Right cardiac atrium (tissue), 5 donors: ENCODE measurements at places on chromosomes 13 and 19.
A peak's percentile ranks its signal among the peaks of the same experiment; 100 is the strongest.

DNA sequence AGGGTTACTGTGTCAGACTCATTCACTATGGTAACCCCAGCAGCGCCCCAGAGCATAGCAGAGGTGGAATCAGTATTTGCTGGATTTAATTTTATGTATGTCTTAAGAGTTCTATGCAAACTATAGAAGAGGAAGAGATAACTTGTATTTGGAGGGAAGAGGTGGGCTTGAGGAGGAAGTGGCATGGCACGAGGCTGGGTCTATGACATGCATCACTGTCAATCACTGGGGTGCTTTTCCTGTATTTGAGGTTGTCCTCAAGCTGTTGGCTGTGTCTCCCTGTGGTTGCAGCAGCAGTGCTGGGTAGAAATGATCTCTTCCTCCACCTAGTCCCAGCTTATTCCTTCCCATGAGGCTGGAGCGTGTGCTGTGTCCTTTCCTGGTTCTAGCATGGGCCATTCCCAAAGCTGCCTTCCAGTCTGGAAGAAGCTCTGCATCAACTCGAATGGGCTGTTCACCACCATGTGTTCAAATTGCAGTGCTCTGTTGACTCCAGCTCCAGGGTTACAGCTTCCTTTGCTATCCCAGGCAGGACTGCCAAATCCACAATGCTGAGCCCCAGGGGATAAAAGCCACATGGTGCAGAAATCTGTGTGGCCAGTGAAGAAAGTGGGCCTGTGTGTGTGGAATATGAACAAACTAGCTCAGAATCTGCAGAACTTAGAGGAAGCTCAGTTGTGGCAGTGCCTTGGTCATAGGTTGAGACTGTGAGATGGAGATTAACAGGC is 73.1 kb upstream of the MTIF3 start:
- no peak for DNase-seq

GRCh38 chr13:112726016-112726767 is 36.4 kb downstream of the ATP11A start:
- DNase-seq = no peak

DNA sequence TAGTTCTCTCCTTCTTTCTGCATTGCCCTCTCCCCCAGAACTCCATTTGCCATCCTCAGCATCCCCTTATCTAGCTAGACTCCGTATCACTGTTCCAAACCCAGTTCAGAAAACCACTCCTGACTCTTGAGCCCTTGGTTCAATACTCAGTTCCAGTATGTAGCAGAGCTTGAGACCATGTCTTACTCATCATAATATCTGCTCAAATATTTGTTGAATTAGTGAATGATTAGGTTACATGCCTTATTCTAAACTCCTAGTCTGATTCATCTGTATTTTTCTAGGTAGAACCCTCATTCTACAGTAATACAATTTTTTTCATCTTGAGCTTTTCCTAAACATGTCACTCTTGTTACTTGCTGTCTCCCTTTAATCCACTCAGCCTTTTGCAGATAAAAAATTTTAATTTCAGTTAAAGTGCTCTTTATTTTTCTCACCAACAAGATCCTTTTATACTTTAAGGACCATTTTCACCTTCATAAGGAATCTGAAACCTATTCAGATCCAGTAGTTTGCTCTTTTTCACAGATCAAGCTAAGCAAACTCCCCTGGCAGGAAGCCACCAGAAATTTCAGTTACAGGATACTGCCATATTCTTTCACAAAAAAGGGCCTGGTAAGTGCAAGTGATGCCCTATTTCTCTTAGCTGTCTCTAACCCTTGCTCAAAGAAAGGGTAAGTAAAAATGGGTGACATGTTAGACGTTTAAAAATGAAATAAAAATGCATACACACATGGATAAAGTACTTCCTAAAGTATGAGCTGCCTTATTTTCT is 23.1 kb upstream of the INTS6 start:
- no peak for DNase-seq

- no peak for DNase-seq
Observed at GRCh38 chr19:11554160-11554559, 4.9 kb downstream of the ELOF1 start.

DNA sequence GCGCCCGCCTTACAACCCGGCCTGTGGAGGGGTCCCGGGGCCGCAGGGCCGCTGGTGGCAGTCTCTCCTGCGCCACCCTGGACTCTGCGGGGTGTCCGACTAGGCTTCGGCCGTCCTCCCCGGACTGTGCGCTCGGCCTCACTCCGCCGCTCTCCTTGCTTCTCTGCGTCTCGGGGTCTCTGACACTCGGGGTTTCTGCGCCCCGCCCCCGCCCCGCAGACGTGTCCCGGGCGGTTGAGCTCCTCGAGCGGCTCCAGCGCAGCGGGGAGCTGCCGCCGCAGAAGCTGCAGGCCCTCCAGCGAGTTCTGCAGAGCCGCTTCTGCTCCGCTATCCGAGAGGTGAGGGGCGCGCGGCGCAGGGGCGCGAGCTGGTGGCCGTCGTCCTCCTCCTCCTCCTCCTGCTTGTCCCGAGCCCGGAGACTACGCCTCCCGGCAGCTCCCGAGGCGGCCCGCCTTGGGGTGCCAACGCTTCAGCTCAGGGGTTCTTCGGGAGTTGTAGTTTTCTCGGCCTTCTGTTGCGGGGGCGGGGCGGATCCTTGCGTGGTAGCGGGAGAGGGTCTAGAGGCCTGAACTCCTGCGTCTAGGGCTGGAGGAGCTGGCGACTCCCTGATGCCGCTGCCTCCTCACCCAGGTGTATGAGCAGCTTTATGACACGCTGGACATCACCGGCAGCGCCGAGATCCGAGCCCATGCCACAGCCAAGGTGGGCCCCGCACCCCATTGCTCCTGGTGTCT is 627 bp downstream of the LIN7B start:
- peak; percentile 92 for DNase-seq

DNA sequence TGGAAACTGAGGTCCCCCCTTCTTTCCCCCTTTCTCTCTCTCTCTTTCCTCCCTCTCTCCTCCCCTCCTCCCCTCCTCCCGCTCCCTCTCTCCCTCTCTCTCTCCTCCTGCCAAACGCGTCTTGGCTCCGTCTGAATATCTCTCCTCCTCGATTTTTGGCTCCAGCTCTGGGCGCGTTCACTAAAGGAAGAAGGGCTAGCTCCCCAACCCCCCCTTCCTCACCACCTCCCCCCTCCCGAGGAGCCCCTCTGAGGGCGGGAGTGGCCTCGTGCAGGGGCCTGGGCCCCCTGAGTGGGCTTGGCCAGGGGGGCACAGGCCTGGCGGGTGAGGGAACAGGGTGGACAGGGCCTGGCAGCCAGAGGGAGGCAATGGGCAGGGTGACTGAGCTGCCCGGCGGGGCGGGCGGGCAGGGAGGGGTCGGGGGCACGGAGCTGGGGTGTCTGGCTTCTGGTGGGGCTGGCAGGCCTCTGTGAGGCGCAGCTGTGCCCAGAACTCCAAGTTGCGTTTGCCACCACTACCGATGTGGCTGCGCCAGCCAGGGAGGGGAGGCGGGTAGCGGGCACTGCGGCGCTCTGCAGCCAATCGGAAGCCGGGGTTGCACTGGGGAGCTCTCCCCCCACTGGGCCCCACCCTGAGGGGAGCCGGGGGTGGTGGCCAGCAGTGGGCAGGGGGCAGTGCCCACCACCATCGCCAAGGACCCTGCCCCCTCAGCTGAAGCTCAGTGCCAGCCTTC is 7.1 kb downstream of the NFIX start:
- DNase-seq = peak; percentile 92

DNA sequence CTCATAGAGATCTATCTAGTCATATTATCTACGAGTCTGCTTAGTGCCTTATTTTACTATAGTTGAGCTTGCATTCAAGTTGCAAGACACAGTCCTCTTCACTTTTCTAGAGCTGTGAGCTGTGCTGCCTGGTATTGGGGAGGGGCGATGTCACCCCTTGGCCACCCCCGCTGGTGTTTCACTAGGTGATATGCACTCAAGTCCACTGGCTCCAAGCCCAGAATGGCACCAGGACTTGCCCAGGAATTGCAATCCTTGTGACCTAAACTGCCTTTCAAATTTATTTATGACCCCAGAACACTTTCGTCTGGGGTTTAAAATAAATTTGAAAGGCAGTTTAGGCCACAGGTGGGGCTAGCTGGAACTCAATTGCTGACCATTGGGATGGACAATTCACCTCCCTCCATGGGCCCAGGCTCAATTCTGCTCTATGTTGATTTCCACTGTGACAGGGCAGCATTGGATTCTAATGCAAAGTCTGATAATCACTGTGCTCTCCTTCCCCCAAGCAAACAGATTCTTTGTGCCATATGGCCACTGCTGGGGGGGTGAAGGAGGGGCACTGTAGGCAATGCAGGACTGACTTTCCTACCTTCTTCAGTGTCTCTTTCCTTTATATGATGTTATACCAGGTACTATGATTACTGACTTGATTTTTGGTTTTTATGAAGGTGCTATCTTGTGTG is 1244.2 kb upstream of the MIR17HG start:
- DNase-seq = no peak

GRCh38 chr13:27954406-27954851 is 14.7 kb downstream of the CDX2 start:
- DNase-seq = no peak

DNA sequence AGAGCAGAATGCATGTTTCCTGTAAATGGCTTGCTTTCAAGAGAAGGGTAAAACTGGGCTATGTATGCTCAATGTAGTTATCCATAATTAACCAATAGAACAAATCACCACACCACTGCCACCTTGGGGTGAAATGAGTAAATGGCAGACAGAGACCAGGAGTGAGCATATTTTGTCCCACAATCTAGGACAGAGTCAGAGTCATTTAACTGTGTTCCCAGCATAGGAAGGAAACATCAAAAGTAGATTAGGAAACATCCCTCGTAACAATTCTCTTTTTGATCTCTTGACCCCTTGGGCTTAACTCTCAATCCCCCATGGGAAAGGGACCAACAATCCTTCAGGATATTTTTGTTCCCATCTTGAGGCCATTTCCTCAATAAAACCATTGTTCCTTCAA is 224.8 kb downstream of the NHLRC3 start:
- no peak for DNase-seq

- no peak for DNase-seq
Observed at GRCh38 chr13:24216176-24216575, 55.7 kb downstream of the SPATA13 start.

DNA sequence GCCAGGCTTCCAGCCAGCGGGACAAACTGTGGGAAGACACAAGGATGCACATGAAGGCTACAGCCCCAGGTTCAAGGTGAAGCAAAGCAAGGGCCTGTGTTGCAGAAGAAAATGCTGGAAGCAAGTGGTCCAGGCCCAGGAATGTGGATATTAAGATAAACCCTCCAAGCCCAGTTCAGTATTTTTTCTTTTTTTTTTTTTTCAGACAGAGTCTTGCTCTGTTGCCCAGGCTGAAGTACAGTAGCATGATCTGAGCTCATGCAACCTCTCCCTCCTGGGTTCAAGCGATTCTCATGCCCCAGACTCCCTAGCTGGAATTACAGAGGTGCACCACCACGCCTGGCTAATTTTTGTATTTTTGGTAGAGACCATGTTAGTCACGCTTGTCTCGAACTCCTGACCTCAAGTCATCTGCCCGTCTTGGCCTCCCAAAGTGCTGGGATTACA is 4.4 kb downstream of the PRDX2 start:
- no peak for DNase-seq

- no peak for DNase-seq
Observed at GRCh38 chr19:42111811-42112210, 20.4 kb downstream of the POU2F2 start.

- DNase-seq = no peak
Observed at GRCh38 chr19:35882114-35882832, 13.9 kb downstream of the APLP1 start.

DNA sequence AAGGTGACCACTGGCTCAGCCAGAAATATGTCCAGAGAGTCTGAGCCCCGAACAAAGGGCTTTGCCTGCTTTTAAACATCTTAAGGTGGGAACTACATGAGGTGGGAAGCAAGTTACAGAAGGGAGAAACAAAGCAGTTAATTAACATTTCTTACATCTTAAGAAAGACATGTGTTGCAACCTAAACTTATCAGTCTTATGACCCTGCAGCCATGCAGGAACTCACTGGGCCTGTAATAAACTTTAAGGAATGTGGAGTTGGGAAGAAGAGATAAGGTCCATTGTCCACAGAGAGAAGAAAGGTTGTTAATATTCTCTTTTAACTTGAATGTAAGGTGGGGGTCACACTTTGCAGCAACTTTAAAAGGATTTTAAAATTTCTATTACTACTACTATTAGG is 46.8 kb upstream of the CYP2A7 start:
- no peak for DNase-seq

DNA sequence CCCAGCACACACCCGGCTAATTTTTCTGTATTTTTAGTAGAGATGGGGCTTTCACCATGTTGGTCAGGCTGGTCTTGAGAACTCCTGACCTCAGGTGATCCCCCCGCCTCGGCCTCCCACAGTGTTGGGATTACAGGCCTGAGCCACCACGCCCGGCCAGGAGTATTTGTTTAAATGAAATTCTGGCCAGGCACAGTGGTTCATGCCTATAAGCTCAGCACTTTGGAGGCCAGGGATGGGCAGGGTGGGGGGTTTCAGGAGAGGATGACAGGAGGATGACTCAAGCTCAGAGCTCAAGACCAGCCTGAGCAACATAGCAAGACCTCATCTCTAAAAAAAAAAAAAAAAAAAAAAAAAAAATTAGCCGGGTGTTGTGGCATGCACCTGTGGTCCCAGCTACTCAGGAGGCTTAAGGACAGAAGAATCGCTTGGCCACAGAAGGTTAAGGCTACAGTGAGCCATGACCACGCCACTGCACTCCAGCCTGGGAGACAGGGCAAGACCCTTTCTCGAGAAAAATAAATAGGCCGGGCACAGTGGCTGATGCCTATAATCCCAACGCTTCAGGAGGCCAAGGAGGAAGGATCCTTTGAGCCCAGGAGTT is 8.2 kb upstream of the DHDH start:
- DNase-seq = no peak

DNA sequence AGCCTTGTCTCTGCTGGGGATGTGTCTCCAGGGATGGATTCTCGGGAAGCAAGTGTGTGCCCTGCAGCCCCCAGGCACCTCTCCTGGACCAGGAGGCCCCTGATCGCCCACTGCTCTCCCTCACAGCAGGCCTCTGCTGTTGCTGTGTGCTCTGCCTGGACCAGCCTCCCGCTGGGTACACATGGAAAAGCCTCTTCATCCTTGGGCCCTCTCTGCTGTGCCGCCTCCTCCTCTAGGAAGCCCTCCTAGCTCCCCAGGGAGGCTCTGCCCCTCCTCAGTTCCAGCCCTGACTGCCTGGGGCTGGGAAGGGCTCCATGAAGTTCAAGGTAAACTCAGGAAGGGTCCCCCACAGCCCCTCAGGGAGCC is 12.0 kb downstream of the NDUFA11 start:
- no peak for DNase-seq

DNA sequence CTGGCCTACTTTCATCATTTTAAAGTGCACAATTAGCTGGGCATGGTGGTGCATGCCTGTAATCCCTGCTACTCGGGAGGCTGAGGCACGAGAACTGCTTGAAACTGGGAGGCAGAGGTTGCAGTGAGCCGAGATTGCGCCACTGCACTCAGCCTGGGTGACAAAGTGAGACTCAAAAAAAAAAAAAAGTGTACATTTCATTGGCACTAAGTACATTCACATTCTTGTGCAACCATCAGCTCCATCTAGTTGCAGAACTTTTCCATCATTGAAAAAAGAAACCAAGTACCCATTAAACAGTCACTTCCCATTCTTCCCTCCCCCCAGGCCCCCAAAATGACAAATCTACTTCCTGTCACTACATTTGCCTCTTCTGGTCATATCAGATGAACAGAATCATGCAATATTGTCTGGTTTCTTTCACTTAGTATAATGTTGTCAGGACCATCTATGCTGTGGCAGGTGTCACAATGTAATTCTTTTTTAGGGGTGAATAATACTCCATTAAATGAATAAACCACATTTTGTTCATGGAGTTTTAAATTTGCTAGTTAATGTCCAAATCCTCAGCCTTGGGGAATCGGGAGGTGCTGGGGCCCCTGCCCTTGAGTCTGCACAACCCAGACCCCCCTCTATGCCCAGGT is 7.4 kb upstream of the SIGLEC11 start:
- DNase-seq = peak; percentile 67

- no peak for DNase-seq
Observed at GRCh38 chr13:83975655-83976165, 93.4 kb upstream of the SLITRK1 start.
